ENCODE measurements at places on chromosomes 3 and 15. TPM values are rescaled to one million over a fixed set of nuclear protein-coding genes. Genes with fewer than 3 reads are reported as not detected.

DNA sequence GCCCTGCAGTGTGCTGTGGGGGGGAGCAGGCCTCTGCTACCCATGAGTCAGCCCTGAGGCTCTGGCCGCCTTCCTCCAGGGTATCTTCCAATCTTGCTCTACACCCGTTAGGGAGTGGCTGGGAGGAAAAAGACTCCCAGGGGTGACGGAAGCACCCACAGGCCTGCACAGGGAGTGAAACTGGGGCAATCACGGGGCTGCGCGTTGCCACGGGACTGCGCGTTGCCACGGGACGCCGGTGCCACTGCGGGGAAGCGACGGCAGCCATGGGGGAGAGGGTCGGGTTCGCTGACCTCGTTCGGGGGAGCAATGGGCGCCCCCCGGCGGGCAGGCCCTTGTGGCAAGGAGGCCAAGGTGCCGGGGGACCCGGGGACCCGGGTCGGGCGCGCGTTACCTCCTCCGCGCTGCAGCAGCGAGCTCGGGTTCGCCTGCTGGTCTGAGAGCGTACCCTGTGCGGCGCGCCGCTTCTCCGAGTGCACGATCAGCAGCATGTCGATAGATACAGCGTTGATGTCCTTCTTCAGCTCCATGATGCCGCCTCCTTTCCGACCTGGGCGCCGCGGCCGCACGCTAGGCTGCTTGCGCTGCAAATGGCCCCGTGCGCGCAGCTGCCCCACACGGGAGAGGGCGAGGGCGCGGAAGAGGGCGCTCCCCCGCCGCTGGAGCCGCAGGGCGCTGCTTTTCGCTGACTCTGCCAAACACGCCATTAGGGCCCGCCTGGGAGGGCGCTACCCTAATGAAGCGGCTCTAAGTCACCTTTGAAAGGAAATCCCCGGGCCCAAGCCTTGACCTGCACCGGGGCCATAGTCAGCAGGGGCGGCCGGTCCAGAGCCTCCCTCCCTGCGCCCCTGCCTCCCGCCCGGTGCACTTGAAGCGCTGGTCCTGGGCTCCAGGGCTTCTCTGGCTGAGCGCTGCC, at the start of gene KY:
Gene KY (minus strand): TSS at position 592 of the 916 bp plus-strand sequence. CDS start 62 bp downstream, at position 530.
- DNase-seq, result peak; percentile 45

DNA sequence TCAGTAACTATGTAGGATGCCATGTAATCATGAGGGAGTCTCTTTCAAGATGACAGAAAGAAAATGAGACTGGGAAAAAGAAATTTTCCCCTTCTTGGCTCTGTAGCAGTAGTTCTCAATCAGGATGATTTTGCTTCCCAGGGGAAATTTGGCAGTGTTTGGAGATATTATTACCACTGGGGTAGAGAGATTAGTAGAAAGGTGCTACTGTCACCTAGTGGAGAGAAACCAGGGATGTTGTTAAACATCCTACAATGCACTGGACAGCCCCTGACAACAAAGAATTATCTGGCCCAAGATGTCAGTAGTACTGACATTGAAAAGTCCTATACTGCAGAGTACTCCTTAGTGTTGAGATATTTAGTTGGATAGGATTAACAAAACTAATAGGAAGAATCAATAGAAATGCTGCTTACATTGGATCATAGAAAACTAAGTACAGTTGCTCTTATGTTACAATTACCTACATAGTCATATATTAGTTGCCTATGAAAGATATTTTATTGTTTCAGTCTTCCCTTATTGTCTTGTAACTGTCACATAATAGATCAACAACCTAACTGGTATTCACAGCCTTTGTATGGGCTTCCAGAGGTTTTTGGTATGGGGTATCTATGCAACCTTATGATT, 433.3 kb downstream of the RAP2B start:
- DNase-seq, result no peak

- no peak for DNase-seq
Observed at GRCh38 chr3:53547327-53547726, 52.9 kb downstream of the CACNA1D start.

- DNase-seq, result no peak
Observed at GRCh38 chr15:64691896-64692565, 83.4 kb downstream of the RBPMS2 start.

GRCh38 chr3:71388535-71389120, 194.9 kb downstream of the FOXP1 start:
- DNase-seq, result no peak

- DNase-seq, result no peak
Observed at GRCh38 chr15:27903405-27903804, 195.7 kb downstream of the OCA2 start.

DNA sequence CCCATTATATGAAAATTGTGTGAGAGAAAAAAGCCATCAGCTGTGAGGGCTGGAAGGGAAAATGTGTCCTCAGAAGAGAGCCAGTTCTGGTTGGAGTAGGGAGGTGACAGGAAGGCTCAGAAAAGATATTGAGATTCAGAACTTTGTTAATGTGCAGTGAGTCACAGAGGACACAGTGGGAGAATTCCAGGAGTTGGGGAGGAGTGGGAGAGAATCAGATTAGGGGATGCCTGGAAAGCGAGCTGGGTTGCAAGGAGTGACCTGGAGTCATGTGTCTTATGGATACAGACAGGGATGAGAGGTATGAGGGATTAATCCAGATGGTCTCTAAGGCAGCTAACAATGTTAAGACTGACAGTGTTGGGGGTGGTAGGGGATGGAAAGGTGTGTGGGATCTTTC, 67.5 kb downstream of the CHST2 start:
- DNase-seq, result no peak

DNA sequence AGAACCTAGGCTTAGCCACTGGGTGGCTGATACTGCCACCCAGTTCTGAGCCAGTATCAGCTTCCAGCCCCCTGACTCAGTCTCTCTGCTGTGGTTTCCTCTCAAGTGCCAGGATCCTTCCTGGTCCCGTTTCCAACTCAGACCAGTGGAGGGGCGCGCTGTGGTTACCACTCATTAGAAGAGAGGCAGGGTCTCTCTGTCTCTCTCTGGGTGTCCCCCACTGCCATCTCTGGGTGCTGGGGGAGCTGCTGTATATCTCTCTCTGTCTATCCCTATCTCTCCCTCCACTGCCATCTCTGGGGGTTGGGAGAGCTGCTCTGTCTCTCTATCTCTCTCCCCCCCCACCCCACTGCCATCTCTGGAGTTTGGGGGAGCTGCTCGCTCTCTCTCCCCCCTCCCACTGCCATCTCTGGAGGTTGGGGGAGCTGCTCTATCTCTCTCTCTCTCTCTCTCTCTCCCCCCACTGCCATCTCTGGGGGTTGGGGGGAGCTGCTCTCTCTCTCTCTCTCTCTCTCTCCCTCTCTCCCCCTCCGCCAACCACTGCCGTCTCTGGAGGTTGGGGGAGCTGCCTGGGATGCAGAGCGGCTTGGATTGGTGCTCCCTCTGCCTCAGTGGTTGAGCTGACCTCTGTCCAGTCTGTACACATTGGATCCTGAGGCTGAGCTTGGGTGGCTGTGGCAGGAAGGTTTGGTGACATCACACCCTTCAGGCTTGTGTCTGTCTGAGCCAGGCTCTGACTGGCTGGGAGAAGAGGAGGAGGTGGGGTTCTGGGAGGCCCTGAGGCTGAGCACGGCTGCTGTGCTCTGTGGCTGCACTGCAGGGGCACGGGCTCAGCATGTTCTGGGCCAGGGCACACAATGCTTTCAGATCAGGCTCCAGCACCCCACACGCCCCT, 98.9 kb downstream of the APBA2 start:
- DNase-seq, result peak; percentile 34

- DNase-seq, result no peak
Observed at GRCh38 chr3:115580566-115580965, 42.7 kb upstream of the GAP43 start.

GRCh38 chr3:127535901-127536829, 54.4 kb downstream of the TPRA1 start:
- DNase-seq, result no peak

DNA sequence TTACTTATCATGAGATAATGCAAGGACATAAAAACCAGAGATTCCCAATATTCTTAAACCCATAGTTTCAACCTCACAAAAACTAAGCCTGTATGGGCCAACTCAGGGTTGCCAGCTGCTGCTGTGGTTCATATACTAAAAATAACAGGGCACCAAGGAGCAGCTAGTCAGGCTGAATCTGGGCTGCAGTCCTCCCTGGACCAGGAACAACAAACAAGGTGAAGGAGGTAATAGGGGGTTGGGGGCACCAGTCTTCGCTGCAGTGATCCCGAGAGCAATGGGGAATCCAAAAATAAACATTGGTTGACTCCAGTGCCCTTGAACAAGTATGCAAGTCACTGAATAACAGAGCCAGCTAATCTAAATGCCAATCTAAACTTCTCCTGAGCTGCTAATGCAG, 108.9 kb downstream of the MECOM start:
- DNase-seq, result no peak

The SLCO2A1 gene
- polyA plus RNA-seq, result 24.6 TPM

All from renal cortex interstitium (tissue), 15 donors.